ENCODE measurements at places on chromosomes 11 and 22. TPM values are rescaled to one million over a fixed set of nuclear protein-coding genes. Genes with fewer than 3 reads are reported as not detected.

Gene ACR
- total RNA-seq: 0.19 TPM

Gene BARX2
- total RNA-seq: 186 TPM

Gene DTX4
- total RNA-seq: 79.2 TPM

Gene OR51F1
- not detected for total RNA-seq

Gene HMOX1
- 4.1 TPM for total RNA-seq

Gene GPR83
- 0.36 TPM for total RNA-seq

Gene OR10D3
- 0.26 TPM for total RNA-seq

Gene OR4A16
- total RNA-seq: not detected

Gene IL17REL
- not detected for total RNA-seq

Gene IL18BP
- total RNA-seq: 15.7 TPM

Gene SPI1
- not detected for total RNA-seq

Gene PC
- 14.8 TPM for total RNA-seq

Gene PKP3
- 156 TPM for total RNA-seq

Gene PHLDA2
- 14.2 TPM for total RNA-seq

Gene FGF3
- total RNA-seq: not detected

Gene DESI1
- total RNA-seq: 31.5 TPM

Gene FAM180B
- total RNA-seq: not detected

Gene MFRP
- total RNA-seq: not detected

Gene PYGM
- total RNA-seq: 2.0 TPM

Gene DDTL
- not detected for total RNA-seq

Gene GLYAT
- total RNA-seq: not detected

Gene FAM227A
- 5.0 TPM for total RNA-seq

Gene PANX3
- total RNA-seq: not detected

Gene DAGLA
- total RNA-seq: 7.8 TPM

Gene OR5P2
- 0.26 TPM for total RNA-seq

Gene CARD18
- total RNA-seq: not detected

Gene C22orf31
- total RNA-seq: 0.63 TPM

Gene TSSK2
- total RNA-seq: not detected

Gene PGA5
- total RNA-seq: 2.9 TPM

Gene RAG2
- not detected for total RNA-seq

Gene NPAS4
- 0.77 TPM for total RNA-seq

Gene IL10RA
- 0.48 TPM for total RNA-seq

Gene CD3D
- total RNA-seq: not detected

Gene OR8H1
- not detected for total RNA-seq

Gene INS
- total RNA-seq: 1,584 TPM

Gene FJX1
- 38.8 TPM for total RNA-seq

Gene IFTAP
- 33.1 TPM for total RNA-seq

Gene WBP2NL
- not detected for total RNA-seq

Gene RBX1
- 62.8 TPM for total RNA-seq

Gene GAL3ST1
- total RNA-seq: 5.9 TPM

Gene PKDREJ
- 0.05 TPM for total RNA-seq

Gene BEST1
- 0.31 TPM for total RNA-seq

Gene VWA5A
- 42.9 TPM for total RNA-seq

Gene ANKK1
- total RNA-seq: 0.36 TPM

Gene RIBC2
- 5.1 TPM for total RNA-seq

Gene CATSPERZ
- total RNA-seq: not detected

Gene CCDC15
- 3.2 TPM for total RNA-seq

Gene MMP10
- total RNA-seq: 0.71 TPM

Gene C1QTNF4
- total RNA-seq: 0.43 TPM

Gene GLB1L3
- total RNA-seq: not detected

Gene OR2AG2
- not detected for total RNA-seq

Gene OR52I1
- total RNA-seq: not detected

Gene SORL1
- total RNA-seq: 39.0 TPM

Gene CCDC34
- total RNA-seq: 30.4 TPM

Gene APOL3
- 2.3 TPM for total RNA-seq

Gene OR51E2
- not detected for total RNA-seq

Gene CLCF1
- 3.2 TPM for total RNA-seq

Gene NLRP14
- 0.12 TPM for total RNA-seq
